ENCODE measurements at places on chromosomes 4 and X. TPM values are rescaled to one million over a fixed set of nuclear protein-coding genes. Genes with fewer than 3 reads are reported as not detected.
A peak's percentile ranks its signal among the peaks of the same experiment; 100 is the strongest.

PLXNB3 gene
- 4.6 TPM for total RNA-seq

MTNR1A gene
- not detected for total RNA-seq

GRIA2 gene
- total RNA-seq = not detected

MAGEB10 gene
- total RNA-seq = not detected

TLR6 gene
- 12.4 TPM for total RNA-seq

SPANXN4 gene
- not detected for total RNA-seq

IL2 gene
- not detected for total RNA-seq

NUP62CL gene
- total RNA-seq = 1.4 TPM

ZNF711 gene
- 1.2 TPM for total RNA-seq

PPP2R2C gene
- not detected for total RNA-seq

ING2 gene
- total RNA-seq = 9.5 TPM

FAM156B gene
- total RNA-seq = 17.7 TPM

TREX2 gene
- 0.80 TPM for total RNA-seq

APBB2 gene
- total RNA-seq = 59.3 TPM

RS1 gene
- 3.9 TPM for total RNA-seq

- no peaks in the 10 kb centered on the region for H3K27me3 ChIP-seq
- peaks cover 15% of the 10 kb centered on the region for H3K4me1 ChIP-seq
- no peaks in the 10 kb centered on the region for H3K36me3 ChIP-seq
- H3K4me3 ChIP-seq = no peak overlapping the region
- no peak for DNase-seq
- H3K27ac ChIP-seq = no peak overlapping the region
These were observed 66.4 kb upstream of the C4orf54 start for GRCh38 chr4:99724067-99724466.

DNA sequence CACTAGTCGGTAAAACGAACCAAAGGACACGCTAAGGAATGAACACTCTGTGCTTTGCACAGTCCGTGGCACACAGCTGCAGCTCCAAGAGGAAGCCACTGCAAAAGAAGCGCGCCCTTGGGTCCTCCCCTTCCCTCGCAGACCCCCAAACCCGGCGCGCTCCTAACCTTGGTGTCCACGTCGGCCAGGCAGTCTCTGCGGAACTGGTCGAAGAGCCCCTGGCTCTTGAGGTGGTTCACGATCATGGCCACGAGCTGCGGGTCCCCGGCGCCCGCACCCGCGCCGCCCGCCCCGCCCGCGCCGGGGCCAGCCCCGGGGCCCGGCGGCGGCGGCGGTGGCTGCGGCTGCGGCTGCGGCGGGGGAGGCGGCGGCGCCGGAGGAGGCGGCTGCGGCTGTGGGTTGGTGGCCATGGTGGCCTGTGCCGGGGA, 333 bp downstream of the BOD1L1 start:
- no peaks in the 10 kb centered on the region for H3K36me3 ChIP-seq
- peaks cover 28% of the 10 kb centered on the region for H3K4me1 ChIP-seq
- no peaks in the 10 kb centered on the region for H3K27me3 ChIP-seq
- H3K27ac ChIP-seq = peak overlapping the region; percentile 96
- DNase-seq = peak; percentile 58

DNA sequence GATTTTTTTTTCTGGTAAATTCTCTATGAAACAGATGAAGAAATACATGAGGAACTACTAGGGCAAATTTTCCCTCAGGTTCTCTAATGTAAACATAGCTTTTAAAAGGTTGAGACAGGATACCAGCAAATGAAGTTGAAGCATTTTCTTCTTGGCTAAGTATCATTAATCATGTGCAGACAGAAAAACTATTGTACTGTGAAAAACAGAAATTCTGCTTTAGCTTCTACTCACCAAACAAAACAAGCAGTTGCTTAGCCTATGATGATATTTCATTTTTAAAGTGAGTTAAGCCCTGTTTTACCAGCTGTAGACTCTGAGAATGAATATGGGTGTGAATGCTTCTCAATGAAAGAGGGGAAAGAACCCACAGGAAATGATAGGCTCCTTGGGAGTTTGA, 358.9 kb downstream of the TRAM1L1 start:
- H3K4me3 ChIP-seq = no peak overlapping the region
- no peak overlapping the region for H3K27ac ChIP-seq
- H3K4me1 ChIP-seq = no peaks in the 10 kb centered on the region
- no peaks in the 10 kb centered on the region for H3K36me3 ChIP-seq

- H3K4me3 ChIP-seq = no peak overlapping the region
- no peak overlapping the region for H3K27ac ChIP-seq
- DNase-seq = no peak
- no peaks in the 10 kb centered on the region for H3K27me3 ChIP-seq
- no peaks in the 10 kb centered on the region for H3K36me3 ChIP-seq
- no peaks in the 10 kb centered on the region for H3K4me1 ChIP-seq
These were observed 194.0 kb upstream of the GALNT7 start for GRCh38 chr4:172974586-172974985.

GRCh38 chr4:3732076-3733028, 33.8 kb upstream of the ADRA2C start:
- H3K36me3 ChIP-seq = no peaks in the 10 kb centered on the region
- no peak overlapping the region for H3K27ac ChIP-seq
- no peaks in the 10 kb centered on the region for H3K4me1 ChIP-seq
- no peak for DNase-seq
- H3K27me3 ChIP-seq = peaks cover 46% of the 10 kb centered on the region
- H3K4me3 ChIP-seq = no peak overlapping the region

DNA sequence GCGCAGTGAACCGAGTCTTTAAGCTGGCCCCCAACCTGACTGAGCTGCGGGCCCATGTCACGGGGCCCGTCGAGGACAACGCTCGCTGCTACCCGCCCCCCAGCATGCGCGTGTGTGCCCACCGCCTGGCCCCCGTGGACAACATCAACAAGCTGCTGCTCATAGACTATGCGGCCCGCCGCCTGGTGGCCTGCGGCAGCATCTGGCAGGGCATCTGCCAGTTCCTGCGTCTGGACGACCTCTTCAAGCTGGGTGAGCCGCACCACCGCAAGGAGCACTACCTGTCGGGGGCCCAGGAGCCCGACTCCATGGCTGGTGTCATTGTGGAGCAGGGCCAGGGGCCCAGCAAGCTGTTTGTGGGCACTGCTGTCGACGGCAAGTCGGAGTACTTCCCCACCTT, 2.2 kb downstream of the PLXNA3 start:
- no peaks in the 10 kb centered on the region for H3K27me3 ChIP-seq
- H3K4me1 ChIP-seq = no peaks in the 10 kb centered on the region
- no peak overlapping the region for H3K27ac ChIP-seq
- no peak for DNase-seq
- peaks cover 24% of the 10 kb centered on the region for H3K36me3 ChIP-seq
- no peak overlapping the region for H3K4me3 ChIP-seq

- H3K4me1 ChIP-seq = no peaks in the 10 kb centered on the region
- H3K36me3 ChIP-seq = no peaks in the 10 kb centered on the region
- DNase-seq = no peak
- H3K27ac ChIP-seq = no peak overlapping the region
- H3K27me3 ChIP-seq = no peaks in the 10 kb centered on the region
These were observed 53.8 kb downstream of the RAP1GDS1 start for GRCh38 chr4:98314791-98315565.

DNA sequence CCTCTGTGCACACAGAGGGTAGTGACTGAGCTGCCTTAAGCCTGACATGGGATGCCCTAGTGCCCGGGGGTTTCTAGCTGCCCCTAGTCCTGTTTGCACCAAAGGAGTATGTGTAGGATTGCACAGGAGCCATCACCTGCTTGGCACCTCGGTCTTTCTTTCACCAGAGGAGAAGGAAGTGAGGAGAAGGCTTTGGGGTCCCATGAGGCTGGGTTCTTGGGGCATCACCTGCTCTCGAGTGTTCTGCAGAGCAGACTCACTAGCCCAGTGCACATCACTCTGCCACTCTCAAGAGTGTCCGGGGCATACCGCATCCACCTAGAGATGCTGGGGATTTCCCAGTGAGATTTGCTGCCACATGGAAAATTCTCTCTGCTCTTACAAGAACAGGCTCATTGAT, 40.5 kb upstream of the GPR78 start:
- H3K27ac ChIP-seq = no peak overlapping the region
- H3K4me3 ChIP-seq = no peak overlapping the region
- no peaks in the 10 kb centered on the region for H3K36me3 ChIP-seq
- DNase-seq = no peak

- H3K36me3 ChIP-seq = no peaks in the 10 kb centered on the region
- H3K27me3 ChIP-seq = no peaks in the 10 kb centered on the region
- H3K27ac ChIP-seq = no peak overlapping the region
- no peak for DNase-seq
These were observed 13.8 kb downstream of the ATP10D start for GRCh38 chr4:47498899-47499298.

DNA sequence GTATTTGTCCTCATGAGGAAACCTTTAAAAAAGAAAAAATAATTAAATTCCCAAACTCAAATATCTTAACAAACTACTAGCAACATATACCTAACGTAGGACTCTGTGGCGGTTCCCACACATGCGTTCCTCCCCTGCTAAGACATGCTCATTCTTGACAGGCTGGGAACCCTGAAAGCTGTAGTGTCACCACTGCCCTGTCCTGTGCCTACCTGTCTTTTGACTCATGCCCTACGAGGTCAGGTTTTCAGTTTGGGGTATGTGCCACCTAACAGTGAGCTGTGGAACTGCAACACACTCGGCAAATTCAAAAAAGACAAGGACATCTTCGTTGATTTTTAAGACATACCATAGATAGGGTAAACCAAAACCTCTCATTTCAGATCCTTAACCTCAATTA, 17.8 kb downstream of the IDS start:
- no peak overlapping the region for H3K4me3 ChIP-seq
- no peak for DNase-seq
- no peaks in the 10 kb centered on the region for H3K27me3 ChIP-seq
- H3K27ac ChIP-seq = no peak overlapping the region
- no peaks in the 10 kb centered on the region for H3K4me1 ChIP-seq

DNA sequence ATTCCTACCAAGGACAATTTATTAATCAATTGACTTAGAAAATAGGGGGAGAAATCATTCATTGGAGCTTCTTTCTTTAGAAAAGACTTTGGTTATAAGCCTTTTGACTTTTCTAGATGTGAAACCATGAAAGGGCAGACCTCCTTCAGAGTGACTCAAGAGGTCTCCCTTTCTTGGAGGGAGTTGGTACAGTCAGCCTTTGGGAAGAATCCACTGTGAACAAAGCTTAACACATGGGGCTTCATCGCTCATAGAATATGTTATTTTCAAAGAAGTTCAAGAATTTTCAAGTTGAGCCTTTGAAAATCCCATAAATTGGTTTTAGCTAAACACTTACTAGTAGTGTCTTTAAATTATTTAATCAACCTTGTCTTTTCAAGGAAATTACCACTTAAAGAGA, 28.0 kb downstream of the RIPPLY1 start:
- H3K36me3 ChIP-seq = no peaks in the 10 kb centered on the region
- no peak overlapping the region for H3K4me3 ChIP-seq
- no peak for DNase-seq
- H3K27me3 ChIP-seq = no peaks in the 10 kb centered on the region

- no peaks in the 10 kb centered on the region for H3K4me1 ChIP-seq
- H3K36me3 ChIP-seq = no peaks in the 10 kb centered on the region
- no peak overlapping the region for H3K4me3 ChIP-seq
- no peak overlapping the region for H3K27ac ChIP-seq
- no peaks in the 10 kb centered on the region for H3K27me3 ChIP-seq
These were observed 216.3 kb upstream of the PCDH18 start for GRCh38 chr4:137748616-137749015.

GRCh38 chr4:72860766-72861165, 208.8 kb downstream of the COX18 start:
- no peak for DNase-seq
- H3K27me3 ChIP-seq = no peaks in the 10 kb centered on the region
- H3K4me3 ChIP-seq = no peak overlapping the region
- no peaks in the 10 kb centered on the region for H3K4me1 ChIP-seq

DNA sequence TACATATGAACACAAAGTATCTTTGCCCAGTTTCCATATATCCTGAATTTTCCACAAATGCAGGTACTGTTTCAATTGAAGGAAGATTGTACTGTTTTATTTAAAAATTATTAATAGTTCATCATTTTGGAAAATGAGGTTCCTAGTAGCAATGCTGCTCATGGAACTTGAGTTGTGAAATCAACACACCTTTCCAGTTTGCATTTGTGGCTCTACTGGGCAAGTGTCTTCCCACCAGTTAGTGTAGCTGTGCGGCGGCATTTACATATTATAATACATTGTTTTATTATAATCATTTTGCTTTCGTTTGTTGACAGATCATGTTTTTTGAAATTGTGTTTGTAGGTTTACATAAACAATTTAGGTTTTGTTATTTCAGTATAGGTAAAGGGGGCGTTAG, 2.0 kb upstream of the DDX3X start:
- DNase-seq = no peak
- H3K36me3 ChIP-seq = no peaks in the 10 kb centered on the region
- H3K27me3 ChIP-seq = no peaks in the 10 kb centered on the region
- H3K4me3 ChIP-seq = peak overlapping the region; percentile 74
- peak overlapping the region; percentile 100 for H3K27ac ChIP-seq

DNA sequence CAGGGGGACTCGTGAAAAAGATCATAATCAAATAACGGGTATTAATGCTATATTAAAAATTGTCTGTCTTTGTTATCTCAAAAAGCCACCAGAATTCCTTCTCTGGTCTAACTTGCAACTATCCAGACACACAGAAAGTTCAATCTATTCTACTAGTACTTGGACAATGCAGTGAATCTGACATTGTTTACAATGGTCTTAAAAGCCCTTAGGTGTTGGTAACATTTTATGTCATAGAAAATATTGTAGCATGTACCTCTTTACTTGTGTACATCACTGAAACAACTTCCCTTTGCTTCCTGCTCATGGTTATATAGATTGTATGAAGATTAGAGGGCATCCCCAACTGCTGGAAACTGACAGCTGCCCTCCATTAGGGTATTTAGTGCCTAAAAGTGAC, 71.1 kb upstream of the PPP3CA start:
- no peaks in the 10 kb centered on the region for H3K36me3 ChIP-seq
- H3K27ac ChIP-seq = no peak overlapping the region
- no peak for DNase-seq
- H3K4me3 ChIP-seq = no peak overlapping the region
- peaks cover 5% of the 10 kb centered on the region for H3K4me1 ChIP-seq

GRCh38 chr4:127463883-127464282, 168.9 kb upstream of the INTU start:
- no peak overlapping the region for H3K27ac ChIP-seq
- no peak for DNase-seq
- no peaks in the 10 kb centered on the region for H3K27me3 ChIP-seq
- H3K4me3 ChIP-seq = no peak overlapping the region
- no peaks in the 10 kb centered on the region for H3K4me1 ChIP-seq

DNA sequence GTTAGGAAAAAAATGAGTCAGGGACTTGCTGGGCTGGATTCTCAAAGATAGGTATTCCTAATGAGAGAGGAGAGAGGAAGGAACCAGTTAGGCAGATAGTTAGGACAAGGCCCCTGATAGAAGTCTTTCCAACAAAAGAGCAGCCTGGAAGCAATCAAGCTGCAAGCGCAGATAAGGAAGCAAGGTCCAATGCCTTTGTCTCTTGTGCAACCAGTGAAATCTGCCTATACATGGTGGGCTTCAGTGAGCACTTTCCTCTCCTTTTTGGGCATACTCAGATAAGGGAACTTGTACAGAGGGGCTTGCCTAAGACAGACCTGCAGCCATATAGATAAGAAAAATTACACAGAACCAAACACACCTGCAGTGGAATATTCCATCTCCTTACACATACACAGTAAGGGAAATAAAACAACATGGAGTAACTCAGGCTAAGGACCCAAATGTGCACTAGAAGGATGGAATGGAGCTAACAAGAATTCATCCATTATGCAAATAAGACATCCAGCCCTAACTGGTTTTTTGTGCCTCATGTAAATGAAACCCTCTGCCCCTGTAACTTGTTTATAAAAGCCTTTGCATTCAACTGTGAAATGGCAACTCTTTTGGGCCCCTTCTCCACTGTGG, 68.8 kb downstream of the PCDH18 start:
- H3K27ac ChIP-seq = no peak overlapping the region
- H3K4me1 ChIP-seq = no peaks in the 10 kb centered on the region
- no peak for DNase-seq
- no peaks in the 10 kb centered on the region for H3K36me3 ChIP-seq
- no peak overlapping the region for H3K4me3 ChIP-seq

All from lower lobe of right lung (tissue), 2 donors.